ENCODE measurements at places on chromosomes 11 and 22.

- DNase-seq = no peak
Observed at GRCh38 chr11:10797531-10797930, 11.2 kb downstream of the EIF4G2 start.

DNA sequence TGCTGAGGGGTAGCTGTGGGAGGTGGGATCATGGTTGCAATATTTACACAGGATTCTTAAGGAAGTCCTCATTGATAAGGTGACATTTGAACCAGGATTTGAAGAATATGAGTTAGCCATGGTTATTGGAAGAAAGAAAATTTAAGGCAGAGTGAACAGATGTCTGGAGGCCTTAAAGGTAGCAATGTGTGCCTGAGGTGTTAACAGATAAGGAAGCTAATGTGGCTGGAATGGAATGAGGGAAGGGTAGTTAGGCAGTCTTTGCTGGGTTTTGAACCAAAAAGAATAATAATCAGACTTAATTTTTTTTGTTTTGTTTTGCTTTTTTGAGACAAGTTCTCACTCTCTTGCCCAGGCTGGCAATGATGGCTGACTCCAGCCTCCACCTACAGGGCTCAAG lies 9.7 kb upstream of the DEPDC7 start:
- no peak for DNase-seq

DNA sequence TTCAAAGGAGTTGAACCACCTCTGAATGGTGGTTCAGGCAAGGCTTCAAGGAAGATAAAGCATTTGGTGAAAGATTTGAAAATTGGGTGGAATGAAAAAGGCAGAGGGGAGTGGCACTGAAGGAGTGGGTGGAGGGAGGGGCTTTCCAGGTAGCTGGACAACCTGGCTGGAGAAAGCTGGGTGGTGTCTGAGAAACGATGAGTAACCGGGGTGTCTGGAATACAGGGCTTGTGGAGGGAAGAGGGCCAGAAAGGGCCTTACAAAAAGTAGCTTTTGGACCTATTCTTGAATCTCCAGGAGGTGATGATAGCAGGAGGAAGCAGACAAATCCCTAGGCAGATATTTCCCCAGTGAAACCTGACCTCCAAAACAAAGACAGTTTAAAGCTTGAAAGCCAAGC lies 99.3 kb downstream of the RASSF10 start:
- DNase-seq = no peak

DNA sequence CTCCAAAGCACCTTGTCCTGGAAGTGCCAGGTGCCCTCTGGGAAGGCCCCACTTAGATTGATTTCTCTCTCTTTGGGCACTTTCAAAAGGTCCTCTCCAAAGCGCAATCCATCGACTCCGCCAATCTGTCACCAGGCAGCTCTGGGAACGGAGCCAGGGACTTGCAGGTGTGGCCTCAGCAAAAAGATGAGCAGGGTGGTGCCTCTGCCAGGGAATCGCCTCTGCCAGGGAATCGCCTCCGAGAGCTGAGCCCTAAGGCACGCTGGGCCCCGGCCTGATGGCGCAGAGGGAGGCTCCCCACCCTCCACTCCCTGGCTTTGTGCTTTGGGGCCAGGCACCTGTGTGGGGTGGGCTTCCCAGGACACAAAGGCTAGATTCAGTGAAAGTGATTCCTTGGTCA lies 1391.3 kb downstream of the TBC1D22A start:
- DNase-seq = no peak

DNA sequence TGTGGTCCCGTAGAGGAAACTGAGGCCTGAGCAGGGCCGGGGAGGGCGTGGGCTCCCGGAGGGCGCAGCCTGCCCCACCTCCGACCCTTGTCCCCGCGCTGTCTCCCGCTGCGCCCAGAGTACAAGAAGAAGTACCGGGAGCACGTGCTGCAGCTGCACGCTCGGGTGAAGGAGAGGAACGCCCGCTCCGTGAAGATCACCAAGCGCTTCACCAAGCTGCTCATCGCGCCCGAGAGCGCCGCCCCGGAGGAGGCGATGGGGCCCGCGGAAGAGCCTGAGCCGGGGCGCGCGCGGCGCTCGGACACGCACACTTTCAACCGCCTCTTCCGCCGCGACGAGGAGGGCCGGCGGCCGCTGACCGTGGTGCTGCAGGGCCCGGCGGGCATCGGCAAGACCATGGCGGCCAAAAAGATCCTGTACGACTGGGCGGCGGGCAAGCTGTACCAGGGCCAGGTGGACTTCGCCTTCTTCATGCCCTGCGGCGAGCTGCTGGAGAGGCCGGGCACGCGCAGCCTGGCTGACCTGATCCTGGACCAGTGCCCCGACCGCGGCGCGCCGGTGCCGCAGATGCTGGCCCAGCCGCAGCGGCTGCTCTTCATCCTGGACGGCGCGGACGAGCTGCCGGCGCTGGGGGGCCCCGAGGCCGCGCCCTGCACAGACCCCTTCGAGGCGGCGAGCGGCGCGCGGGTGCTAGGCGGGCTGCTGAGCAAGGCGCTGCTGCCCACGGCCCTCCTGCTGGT lies 1.9 kb downstream of the NLRP6 start:
- no peak for DNase-seq

DNA sequence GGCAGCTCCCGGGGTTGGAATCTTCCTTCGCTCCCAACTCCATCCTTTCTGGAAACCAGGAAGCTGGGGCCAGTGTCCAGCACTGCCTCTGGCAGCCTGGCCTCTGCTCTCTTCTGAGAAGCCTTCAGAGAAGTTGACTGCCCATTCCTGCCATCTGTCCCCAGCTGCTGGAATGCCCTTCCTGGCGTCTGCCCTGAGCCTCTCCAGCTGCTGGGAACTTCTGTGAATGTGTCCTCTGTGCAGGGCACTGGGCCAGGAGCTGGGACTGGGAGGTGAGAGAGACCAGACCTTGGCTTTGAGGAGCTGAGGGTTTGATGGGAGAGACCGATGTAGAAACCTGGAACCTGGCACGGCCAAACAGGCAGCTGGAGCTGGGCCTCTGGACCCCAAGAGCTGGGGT lies 5.9 kb upstream of the SOX10 start:
- DNase-seq = no peak

GRCh38 chr11:42205518-42205917 lies 746.1 kb upstream of the LRRC4C start:
- no peak for DNase-seq

GRCh38 chr11:71266114-71266833 lies 13.9 kb upstream of the SHANK2 start:
- DNase-seq = no peak

DNA sequence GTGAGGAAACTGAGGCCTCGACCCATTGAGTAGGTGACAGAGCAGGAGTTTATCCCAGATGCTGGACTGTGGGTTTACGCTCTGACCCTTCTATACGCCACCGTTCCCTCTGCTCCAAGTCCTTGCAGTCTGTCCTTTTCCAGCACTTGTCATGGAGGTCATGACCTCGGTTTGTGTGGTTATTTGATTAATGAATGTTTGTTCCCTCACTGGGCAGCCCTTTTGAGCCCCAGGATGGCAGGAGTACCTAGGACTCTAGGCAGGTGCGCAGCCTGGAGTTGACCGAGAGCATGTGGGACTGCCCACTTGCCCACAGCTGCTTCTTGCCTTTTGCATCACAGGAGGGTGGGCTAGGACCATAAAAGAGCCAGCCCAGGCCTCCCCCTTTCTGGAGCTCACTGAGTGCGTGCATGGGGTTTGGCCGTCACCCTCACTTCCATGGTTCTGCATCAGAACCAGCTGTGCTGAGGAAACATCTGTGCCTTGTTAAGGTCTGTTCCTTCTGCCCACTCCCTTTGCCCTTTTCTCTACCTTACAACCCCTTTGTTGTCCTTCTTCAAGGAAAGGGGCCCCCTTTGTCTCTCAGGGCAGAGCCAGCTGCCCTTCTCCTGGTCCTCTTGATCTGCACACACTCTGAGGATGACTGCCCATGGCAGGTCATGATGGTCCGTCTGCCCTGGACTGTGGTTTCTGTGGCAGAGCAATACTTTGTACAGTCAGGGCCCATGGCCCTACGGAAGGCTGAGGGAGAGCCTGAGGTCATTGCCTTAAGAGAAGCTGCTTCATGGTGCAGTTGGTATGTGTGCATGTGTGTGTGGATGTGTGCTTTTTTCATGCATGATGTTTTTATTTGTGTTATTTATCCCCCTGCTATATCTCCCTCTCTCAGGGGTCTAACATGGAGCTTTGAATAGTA lies 38.2 kb downstream of the BMAL1 start:
- no peak for DNase-seq

- no peak for DNase-seq
Observed at GRCh38 chr11:14927146-14927545, 35.1 kb upstream of the CYP2R1 start.

DNA sequence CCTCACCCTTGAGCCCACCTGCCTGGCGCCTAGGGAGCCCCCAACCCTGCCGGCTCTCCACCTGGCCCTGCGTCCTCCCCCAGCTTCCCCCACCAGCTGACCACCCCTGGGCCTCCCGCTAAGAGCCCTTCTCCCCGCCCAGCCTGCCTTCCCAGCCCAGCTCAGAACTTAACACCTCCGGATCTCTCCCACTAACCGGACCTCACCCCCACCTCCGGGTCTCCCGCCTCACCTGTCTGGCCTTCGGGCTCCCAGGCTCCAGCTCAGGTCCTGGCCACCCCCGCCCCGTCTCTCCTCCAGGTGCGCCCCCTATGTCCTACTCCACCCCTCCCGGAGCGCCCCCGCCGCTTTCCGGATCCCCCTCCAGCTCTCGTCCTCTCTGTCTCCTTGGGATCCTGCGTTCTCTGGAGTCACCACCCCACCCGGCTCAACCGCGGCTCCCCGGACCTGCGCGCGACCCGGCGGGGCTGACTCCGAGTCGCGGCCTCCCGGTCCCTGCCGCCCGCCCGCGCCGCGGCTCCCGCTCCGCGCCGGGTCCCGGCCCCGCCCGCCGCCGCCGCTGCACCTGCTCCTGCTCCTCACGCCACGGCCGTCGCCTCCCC lies at the start of gene KCNJ11:
Gene KCNJ11 (minus strand): TSS at position 51 of the 602 bp plus-strand sequence. CDS start 568 bp downstream, outside the sequence.
- DNase-seq = no peak

DNA sequence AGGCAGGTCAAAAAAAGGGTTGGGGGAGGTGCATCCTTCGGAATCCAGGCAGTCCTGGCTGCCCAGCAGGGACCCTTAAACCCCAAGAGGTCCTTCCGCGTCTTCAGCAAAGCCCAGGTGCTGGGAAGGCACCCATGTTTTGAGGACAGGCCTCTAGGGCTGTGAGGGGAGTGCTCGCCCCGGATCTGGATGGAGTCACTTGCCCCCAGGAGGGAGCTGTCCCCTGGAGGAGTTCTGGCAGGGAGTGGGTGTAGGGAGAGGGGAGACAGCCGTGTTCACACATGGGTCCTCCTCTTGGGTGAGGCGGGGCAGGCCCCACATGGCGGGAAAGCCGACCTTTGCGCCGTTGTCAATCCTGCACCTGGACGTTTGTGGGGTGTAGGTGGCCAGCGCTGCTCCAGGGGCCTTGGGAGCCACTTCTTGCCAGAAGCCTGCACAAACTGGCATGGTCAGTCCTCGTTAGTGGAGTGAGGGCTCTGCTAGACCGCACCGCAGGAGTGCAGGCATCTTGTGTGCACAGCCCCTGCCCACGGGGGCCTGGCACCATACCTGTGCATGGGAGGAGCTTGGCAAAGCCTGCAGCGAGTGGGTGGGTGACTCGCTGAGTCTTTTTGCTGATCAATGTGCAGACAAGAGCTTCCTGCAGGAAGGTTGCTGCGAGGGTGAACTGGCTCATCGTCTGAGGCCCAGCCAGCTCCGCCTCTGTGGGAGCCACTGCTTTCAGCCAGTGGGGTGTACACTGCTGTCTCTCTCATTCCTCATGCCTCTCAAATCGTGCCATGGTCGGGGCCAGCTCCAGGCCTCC lies 16.0 kb downstream of the PPIL2 start:
- DNase-seq = no peak

DNA sequence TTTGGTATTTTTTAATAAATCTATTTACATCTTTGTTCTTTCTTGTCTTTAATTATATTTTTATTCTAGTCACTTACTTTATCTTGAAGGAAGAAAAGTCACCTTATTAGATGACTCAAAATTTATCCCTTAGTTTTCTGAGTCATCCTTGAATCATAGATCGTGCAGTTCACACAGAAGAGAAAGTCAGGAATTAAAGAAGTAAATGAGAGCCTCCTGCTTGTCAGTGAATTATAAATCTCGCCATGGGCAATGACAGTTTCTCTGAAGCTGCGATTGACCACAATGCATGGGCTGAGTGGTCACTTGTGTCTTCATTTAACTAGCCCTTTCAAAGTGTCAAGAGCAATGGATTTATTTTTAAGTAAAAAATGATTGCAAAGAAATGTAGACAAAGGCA lies 91.2 kb downstream of the LUZP2 start:
- DNase-seq = no peak

- DNase-seq = no peak
Observed at GRCh38 chr11:102994105-102994504, 38.6 kb upstream of the MMP13 start.

Data from stimulated activated CD8-positive, alpha-beta memory T cell treated with anti-CD3 and anti-CD28 coated beads, Interleukin-4, amount 100 ng/mL, for 1 hour (primary cell).